ENCODE measurements at places on chromosomes 2 and 18.

DNA sequence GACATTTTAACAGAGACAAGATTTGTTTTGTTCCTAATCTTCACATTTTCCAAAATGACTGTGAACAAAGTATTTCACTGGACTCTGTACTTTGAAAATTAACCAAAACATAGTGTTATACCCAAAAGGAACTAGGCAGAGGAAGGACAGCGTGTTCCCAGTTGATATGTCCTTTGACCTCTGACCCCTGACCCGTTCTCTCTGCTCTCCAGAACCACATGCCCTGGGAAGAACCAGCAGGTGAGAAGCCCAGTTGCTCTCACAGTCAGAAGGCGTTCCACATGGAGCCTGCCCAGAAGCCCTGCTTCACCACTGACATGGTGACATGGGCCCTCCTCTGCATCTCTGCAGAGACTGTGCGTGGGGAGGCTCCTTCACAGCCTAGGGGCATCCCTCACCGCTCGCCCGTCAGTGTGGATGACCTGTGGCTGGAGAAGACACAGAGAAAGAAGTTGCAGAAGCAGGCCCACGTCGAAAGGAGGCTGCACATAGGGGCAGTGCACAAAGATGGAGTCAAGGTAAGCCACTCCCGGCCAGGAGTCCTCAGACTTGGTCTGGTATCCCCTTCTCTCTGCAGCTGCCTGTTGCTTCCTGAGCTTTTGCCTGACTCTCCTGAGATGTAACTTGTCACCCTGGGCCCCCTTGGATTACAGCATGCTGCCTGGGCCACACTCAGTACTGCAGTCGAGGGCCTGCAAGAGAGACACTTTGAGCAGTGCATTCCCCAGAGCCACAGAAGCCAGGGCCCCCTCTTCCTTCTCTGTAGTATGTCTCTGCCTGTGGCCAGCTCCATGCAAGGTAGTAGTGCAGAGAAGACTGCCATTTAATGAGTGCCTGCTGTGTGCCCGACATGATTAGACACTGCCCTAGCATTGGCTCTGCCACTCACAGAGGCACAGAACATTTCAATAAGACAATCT is 94.3 kb downstream of the ARHGEF4 start:
- DNase-seq: no peak

DNA sequence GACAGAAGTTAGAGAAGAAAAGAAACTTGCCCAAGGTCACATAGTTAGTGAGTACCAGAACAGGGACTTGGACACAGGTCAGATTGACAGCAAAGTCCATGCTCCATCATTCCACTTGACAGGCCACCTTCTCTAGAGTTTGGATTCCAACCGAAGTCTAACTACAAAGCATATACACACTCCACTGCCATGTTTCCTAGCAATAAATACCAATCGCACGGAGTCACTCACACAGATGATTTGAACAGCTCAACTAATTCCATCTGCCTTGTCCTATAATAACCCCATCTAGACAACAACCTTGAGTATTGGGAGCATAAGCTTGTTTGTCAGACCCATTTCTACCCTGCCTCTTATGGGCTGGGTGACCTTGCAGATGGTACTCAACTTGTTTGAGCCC is 334.6 kb upstream of the MGAT5 start:
- DNase-seq: no peak

GRCh38 chr2:205077159-205077558 is 531.9 kb downstream of the PARD3B start:
- DNase-seq: no peak

- DNase-seq: no peak
Measured at GRCh38 chr2:203534621-203535077, 452 bp downstream of the RAPH1 start.

DNA sequence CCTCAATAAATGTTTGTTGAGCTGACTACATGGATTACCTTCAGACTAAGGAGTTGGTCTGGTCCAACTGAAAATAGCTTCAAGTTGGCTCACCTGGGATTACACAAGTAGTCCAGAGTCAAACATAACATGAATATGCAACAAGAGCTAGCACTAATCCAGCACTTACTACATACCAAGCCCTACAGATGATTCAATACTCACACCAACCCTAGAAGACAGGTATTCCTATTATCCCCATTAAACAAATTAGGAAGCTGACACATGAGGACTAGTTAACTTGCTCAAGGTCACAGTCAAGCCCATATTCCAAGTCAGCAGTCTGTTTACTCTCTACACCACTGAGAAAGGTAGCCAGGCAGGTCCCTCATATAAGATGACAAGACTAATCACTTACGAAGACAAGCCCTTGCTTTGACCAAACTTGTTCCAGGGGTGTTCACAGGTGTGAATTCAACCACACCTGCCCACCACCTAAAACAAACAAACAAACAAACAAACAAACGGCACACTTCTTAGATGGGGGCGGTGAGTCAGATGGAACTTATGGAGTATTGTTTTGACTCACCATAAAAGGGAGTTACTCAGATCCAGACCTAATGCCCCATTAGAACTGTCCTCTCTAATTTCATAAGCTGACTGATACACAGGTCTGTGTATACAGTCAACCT is 29.1 kb downstream of the TMEM131 start:
- DNase-seq: no peak

- no peak for DNase-seq
Measured at GRCh38 chr18:31667185-31667584, 17.2 kb downstream of the B4GALT6 start.

DNA sequence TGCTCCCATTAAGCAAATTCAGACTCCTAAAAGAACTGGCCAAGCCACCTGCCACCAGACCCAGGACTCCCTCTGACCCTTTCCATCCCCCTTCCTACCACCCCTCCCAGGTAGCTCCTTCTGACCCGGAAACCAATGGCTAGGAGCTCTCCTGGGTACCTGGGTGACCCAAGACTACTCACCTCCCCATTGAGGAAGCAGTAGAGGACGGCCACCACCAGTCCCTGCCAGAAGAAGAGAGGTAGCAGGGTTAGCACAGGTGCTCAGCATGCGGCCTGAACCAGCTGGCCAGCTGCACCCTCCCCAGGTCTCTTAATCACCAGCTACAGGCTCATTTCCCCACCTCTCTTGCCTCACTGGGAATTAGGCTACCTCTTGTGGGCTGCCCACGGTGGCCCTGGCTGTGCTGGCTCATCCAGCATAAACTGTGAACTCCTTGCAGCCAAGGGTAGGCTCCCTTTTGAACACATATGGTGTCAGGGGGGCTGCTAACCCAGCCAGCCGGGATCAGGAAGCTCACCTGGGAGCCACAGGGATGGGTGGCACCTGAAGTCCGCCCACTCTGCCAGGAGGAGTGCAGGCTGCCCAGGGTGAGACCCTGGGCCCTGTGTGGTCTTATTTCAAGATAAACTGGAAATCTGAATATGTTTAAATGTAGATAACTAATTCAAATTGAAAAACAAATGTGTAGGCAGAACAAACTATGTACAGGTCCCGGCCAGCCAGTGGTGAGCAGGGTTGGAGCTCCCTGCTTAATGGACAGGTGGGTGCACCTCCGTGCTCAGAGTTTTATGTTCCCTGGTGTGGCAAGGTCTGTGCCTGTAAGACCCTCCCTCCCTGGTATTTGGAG is 9.9 kb downstream of the TMEM37 start:
- DNase-seq: no peak

Measured in esophagus squamous epithelium (tissue), 5 donors.